ENCODE measurements at places on chromosomes 1 and 21.

DNA sequence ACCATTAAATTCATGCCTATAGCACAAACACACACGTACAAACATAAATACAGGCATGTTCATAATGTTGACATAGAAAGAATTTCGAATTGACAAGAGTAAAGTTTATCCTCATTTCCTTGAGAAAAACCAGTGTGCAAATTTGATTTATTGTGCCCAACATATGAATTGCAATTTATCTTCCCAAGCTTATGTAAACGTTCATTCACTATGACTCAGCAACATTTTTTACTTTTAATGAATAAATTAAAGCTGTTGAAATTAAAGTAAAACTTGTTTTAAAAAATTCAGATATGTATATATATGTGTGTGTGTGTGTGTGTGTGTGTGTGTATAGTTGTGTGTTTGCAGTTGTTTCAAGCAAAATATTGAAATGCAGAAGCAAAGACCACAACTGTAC, 1067.9 kb downstream of the BRINP3 start:
- DNase-seq: no peak

- DNase-seq: no peak
These were observed 78.3 kb upstream of the LMO4 start for GRCh38 chr1:87250336-87250735.

DNA sequence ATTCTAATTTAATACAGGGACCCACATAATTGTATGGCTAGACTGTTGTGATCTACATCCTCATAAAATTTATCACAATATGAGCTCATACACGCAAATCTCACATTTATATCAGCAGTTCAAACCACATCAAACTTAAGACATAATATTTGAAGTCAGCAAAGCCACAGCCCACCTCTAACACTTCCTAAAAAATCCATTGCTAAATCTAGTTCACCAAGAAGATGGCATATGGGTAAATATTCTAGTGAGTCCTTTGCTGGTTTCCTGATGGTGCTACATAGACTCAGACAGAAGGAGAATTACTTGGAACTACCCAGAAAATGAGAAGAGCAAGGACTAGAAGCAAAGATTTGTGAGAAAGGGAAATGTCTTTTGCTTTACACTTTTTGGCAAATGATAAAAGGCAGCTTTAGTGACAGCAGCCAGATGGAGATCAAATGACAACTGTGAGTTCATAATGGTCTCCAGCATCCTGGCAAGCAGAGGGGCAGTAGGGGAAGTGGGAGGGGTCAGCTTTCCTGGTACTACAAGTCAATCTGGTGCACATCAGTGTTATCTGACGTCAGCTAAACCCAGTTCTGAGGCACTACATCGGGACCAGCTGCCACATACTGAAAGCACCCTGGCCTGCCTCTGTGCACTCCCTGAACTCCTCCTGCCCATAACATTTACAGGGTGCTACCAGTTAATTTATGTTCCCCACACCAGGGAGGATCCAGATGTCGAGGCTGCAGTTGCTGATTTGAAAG, 10.6 kb upstream of the GADD45A start:
- DNase-seq: no peak

DNA sequence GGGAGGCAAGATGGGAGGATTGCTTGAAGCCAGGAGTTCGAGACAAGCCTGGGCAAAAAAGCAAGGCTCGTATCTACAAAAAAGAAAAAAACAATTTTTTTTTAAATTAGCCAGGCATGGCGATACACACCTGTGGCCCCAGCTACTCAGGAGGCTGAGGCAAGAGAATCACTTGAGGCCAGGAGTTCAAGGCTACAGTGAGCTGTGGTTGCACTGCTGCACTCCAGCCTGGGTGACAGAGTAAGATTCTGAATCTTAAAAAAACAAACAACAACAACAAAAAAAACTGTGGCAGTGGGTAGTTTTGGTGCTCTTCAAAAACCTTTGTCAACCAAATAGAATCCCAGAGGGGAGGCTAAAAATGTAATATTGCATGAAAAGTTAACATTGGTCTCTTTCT, 734 bp downstream of the PTPN22 start:
- DNase-seq: no peak

DNA sequence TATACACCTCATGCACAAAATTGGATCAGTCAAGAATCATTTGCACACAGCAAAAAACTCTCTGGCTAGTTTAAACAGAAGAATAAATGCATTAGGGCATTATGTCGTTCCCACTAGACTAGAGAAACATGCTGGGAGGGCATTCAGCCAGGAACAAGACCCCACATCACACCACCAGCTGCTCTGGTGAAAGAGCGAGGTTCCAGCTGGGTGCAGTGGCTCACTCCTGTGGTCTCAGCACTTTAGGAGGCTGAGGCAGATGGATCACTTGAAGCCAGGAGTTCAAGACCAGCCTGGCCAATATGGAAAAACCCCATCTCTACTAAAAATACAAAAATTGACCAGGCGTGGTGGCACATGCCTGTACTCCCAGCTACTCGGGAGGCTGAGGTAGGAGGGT, 52.1 kb upstream of the BACE2 start:
- DNase-seq: no peak

DNA sequence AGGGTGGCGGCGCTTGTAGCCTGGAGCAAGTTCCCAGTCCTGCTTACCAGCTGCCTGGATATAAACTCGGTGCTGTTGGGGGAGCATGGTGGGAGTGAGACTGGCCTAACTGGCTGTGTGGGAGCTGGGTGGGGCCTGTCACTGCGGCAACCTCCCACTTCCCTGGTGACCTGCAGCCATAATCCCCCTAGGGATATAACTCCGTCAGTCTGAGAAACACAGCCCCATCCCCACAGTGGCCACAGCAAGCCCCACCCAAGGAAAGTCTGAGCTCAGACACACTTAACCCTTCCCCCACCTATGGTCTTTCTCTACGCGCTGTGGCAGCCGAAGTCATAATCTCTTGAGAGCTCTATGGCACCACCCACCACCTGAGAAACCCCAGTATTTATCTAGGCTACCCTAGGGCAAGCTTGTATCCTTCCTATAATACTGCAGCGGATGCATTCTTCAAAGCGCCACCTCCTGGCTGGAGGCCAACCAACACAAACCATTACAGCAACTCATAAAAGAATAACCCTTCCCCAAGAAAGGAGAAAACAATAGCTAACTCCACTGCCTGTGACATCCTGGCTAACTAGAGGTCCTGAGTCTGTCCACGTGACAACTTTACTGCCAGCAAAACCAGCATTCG, 57.4 kb downstream of the ZNF648 start:
- DNase-seq: no peak

DNA sequence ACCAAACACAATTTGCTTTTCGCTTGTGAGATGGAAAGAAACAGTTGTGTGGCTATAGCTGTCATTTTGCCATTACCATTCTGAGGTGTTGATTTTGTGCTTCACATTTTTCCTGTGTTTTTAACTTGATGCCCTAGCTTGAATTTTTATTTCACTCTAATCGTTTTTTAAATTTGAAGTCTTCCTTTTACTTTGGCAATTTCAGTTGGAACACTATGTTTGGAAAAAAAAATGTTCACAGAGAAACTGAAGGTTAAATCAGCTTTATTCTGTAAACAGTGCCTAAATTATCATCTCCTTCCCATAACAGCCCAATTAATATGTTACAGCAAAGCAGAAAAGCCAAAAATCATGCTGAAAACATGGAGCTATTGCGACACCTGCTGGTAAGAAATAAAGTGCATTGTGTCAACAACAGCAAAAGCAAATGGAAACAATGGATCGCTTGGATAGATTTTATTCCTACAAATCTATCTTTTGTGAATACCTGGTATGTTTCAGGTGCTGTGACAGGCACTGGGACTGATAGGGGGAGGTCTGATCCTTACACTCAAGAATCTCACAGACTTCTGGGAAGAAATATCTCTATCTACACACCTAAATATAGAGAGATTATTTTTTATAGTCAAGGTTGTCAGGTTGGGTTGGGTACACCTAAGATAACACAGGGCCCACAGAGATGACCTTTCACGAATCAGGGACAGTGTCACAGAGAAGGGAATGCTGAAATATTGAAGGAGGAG, 16.2 kb upstream of the ERICH3 start:
- DNase-seq: peak; percentile 19

GRCh38 chr1:172279939-172280636, 140.4 kb upstream of the C1orf105 start:
- no peak for DNase-seq

DNA sequence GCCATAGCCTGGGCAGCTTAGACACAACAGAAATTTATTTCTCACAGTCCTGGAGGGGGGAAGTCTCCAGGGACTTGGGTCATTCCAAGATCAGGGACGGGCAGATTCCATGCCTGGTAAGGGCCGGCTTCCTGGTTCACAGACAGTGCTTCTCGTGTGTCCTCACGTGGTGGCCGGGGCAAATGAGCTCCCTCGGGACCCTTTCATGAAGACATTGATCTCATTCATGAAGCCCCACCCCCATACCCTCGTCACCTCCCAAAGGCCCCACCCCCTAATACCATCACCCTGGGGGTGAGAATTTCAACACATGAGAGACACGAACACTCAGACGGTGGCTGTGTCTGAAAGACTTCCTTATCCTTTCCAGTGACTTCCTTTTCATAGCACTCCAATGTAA, 51.5 kb downstream of the ACOT7 start:
- no peak for DNase-seq

- DNase-seq: no peak
These were observed 4.1 kb upstream of the KCNAB2 start for GRCh38 chr1:6041432-6042062.

DNA sequence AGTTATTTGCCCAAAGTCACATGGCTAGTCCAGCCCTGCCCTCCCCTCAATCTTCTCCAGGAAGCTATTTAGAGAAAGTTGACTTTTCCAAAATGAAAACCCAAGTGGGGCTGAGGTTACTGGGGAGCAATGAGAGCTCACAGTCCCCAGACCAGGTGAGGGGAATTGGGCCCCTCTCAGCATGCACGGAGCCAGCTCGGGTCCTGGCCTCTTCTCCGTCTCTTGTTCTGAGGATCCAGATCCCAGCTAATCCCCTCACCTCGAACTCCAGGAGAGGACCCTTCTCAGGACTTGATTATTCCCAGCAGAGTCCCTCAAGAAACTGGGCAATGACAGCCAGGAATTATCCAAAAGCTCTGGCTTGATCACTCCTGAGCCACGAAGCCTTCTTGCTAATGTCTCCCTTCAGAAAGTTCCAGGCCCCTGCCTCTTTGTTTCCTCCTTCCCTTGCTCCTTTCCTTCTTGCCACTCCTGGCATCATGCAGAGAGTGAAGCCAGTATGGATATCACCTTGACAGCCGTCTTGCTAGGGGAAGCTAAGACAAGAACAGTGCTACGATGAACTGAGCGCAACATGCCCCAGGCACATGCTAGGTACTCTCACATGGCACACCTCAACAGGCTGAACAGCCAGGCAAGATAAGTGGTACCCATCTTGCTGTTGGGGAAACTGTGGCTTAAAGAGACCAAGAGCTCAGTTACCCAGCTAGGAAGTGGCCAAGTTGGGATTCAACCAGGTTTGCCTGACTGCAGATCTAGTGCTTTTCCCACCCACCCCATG, 51.9 kb downstream of the KLHDC7A start:
- no peak for DNase-seq

DNA sequence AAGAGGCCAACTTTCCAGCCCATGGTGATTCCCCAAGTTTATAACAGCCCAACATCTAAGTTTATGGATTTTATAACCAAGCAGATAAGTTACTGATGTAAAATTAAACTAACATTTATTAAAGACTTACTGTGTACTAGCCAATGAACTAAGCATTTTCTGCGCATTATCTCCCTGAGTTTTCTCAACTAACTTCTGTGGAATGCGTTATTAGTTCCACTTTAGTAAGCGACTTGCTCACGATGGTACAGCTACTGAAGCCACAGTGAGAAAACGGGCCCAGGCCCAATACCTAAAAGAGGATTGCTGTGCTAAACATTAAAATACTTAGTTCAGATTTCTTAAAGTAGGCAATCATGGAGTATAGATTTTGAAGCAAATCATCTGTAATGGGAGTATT, 61.0 kb downstream of the ZBTB18 start:
- no peak for DNase-seq

GRCh38 chr1:147273409-147274336, 31.2 kb downstream of the CHD1L start:
- peak; percentile 5 for DNase-seq

- no peak for DNase-seq
These were observed 4.9 kb downstream of the CACHD1 start for GRCh38 chr1:64474665-64475439.

DNA sequence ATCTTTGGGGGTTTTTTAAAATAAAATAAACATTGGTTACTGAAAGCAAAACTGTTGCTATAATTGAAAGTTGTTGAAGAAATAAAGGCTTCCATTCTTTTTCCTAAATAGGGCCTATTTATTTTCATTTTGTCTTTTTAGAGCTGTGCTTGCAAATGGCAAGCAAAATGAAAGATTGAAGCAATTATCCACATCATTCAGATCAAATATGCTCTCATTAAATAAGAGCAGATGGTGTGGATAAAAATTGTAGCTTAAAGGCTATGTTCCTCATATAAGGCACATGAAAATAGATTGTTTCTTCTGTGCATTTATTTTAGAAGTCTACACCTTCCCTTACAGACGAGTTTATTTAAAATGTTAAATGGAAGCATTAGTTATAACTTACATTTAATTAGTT, 1317.7 kb downstream of the MRPL39 start:
- DNase-seq: no peak

DNA sequence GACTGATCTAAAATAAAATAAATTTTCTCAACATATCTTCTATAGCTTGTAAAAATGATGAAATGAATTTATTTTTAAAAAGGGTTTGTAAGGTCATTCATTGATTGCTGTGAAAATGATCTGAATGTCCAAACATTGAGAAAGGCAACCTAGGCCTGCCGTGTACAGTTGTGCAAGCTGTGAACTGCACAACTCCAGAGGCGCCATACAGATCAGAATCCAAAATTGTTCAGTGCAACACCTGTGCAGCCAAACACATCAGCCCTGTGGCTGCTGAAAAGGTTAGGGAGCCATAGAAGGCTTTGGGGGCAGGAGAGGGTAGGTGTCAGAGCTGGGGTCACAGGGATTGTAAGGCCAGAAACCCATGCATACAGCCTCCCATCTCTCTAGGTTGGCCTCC, 9.9 kb upstream of the ZC3H12A start:
- no peak for DNase-seq

DNA sequence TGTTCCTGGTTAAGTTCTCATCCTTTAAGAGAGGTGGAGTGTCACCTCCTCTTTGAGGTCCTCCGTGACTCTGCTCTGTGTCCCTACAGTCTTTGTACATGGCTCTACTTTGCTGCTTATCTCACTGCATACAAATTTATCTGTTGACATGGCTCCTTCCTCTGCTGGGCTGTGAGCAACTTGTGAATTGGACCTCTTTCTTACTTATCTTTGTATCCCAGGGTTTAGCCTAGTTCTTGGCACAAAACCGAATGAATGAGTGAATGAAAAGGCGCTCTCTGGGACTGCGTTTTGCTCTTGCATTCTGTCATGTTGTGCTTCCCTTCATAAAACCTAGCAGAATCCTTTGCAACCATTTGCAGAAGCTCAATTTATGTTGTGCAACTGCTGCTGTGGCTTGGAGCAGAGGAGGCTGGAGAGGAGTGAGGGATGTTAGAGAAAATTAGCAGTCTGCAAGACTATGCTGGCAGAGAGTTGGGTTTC, 12.4 kb downstream of the SLC26A9 start:
- no peak for DNase-seq

GRCh38 chr1:51877434-51878307, 856 bp downstream of the NRDC start:
- no peak for DNase-seq
